Stimulated activated CD4-positive, alpha-beta T cell treated with anti-CD3 and anti-CD28 coated beads, Interleukin-1b, Interleukin-23, amount 100 ng/mL, for 1 hour (primary cell): ENCODE measurements at places on chromosomes 1 and 21.
A peak's percentile ranks its signal among the peaks of the same experiment; 100 is the strongest.

GRCh38 chr1:232627645-232628334 is 2.1 kb downstream of the SIPA1L2 start:
- DNase-seq: no peak

DNA sequence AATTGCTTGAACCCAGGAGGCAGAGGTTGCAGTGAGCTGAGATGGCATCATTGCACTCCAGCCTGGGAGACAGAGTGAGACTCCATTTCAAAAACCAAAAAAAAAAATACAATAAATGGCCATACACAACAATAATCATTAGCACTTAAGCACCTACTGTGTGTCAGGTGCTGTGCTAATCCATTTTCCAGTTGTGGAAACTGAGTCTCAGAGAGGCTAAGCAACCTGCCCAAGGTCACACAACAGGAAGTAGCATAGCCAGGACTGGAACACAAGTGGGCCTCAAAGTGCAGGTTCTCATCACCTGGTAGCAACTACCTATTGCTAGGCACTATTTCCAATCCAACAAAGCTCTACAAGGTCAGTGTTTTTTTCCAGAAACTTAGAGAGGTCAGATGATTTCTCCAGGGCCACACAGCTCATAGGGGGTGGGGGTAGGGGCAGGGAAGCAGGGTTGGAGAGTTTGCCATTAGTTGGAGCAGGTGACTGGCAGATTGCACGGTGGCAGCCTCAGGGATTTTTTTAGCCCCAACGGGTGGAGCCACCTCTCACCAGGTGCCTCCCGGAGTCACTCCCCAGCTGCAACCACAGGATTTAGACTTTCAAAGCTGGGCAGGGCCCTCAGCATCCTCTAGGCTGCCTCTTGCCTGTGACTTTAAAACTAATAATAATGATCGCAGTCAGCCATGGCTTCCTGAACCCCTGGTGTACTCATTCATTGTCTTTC is 52.5 kb upstream of the ID3 start:
- no peak for DNase-seq

DNA sequence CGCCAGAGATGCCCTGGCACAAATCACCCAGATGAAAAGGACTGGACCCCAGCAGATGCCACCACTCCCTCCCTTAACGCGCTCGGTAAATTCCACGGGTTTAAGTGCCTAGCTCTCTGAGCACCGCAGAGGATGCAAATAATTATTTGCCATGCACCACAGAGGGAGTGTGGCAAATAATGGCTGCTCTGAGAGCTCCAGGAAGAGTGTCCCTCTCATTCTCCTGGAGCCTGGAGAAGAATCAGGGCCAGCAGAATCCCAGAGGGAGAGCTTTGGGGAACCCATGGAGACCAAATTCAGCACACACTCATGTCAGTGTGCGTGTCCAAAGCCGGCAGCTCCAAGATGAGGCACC is 667 bp downstream of the HHIPL2 start:
- no peak for DNase-seq

DNA sequence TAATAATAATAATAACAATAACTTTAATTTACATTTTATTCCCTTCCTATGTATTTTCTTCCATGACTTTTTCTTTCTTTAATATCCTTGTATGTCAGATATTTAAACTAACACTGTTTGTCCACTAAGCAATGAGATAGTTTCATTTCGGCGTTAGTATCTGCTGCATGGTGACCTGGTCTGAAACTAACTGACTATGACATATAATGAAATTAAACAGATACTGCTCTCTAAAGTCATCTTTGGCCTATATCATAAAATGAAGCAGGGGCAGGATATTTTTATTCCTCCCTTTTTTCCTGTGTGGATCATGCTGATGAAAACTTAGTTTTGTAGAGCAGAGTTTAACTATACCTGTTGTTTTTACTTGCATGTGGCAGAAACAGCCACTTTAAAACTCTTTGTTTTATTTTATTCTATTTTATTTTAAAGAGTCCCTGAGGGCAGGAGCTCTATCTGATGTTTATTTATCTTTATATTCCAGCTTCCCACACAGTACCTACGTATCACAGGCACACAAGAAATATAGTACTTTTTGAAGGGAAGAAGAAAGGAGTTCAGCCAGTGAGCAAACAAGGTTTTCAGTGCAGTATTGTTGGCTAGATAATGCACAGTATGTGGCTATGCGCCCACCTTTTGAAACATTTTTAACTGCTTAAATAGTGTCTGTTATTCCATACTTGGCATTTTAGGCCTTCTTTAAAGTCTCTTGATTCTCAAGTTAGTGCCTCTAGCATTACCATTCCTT is 165.6 kb downstream of the PHTF1 start:
- DNase-seq: no peak

- no peak for DNase-seq
These were observed 7.7 kb upstream of the ECE1 start for GRCh38 chr1:21297975-21298374.

DNA sequence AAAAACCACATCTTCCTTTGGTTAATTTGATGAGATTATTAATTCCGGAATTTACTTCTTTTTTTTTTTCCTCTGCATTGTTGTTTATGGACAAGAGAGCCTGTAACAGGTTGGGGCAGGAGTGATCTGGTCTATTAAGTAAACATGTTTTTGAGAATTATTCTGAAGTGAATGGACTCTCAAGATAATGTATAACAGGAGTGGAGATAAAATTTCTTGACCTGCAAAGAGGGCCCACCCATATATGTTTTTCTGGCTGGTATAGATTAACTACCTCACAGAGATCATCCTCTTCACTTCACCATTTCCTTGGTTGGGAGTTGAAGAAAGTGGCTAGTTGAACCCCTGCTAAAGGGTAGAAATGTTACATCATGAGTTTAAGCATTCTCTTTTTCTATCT is 10.7 kb downstream of the DDI2 start:
- no peak for DNase-seq

DNA sequence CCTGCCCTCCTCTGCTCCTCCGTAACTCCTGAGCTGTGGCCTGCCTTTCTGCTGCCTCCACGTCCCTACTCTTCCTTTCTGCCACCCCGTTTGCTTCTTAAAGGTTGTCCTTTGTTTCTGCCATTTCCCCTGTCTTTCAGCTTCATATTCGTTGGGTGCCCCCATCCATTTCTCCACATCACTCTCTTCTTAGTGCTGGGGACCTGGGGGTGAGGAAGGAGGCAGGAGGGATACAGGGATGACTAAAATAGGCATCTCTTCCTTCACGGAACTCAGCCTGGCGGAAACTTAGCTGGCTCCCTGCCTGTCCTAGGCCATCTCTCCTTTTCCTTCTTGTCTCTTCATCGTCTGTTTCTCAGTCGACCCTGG is 67.0 kb upstream of the CD1D start:
- DNase-seq: no peak

DNA sequence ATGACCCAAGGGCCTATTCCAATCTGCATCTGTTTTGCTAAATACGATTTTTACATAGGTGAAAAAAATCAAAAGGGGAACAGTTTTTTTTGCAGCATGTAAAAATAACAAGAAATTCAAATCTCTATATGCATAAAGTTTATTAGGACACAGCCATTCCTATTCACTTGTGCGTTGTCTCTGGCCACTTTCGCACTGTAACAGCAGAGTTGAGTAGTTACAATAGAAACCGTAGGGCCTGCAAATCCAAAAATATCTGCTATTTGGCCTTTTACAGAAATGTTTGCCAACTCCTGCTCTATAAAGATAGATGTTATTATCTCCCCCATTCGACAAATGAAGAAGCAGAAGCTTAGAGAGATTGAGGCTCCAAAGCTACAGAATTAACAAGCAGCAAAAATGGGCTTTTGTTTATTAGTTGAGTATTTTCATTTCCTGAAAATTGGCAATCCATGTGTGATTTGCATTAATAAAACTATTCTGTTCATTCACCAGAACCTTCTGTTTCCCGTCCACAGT is 5.5 kb downstream of the DYNLT5 start:
- DNase-seq: no peak

DNA sequence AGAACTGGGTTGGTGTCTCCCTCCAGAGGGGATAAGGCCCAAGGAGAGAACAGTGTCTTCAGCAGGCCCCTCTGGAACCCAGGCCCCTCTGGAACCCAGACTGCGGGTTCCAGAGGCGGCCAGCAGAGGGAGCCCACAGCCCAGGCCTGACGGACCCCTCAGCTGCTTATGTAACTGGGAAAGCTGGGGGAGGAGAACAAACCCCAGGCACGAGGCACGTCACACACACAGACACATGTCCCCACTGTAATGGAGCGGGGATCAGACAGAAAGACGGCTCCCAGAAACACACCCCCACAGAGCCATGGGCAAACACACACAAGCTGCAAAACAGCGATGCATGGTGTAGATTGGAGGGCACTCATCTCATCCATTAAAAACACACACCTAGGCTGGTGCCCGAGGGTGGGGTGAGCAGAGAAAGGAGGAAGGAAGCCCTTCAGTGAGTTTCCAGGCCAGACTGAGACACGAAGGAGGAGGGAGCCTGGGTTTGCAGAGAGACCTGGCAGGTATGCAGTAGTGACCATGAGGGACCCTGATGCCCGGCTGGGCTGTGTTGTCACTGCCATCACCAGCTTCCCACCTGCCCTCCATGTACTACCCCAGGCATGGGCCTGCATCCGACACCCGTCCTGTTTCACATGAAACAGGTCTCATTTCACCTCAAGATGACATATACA is 2.8 kb upstream of the IGSF8 start:
- peak; percentile 44 for DNase-seq

DNA sequence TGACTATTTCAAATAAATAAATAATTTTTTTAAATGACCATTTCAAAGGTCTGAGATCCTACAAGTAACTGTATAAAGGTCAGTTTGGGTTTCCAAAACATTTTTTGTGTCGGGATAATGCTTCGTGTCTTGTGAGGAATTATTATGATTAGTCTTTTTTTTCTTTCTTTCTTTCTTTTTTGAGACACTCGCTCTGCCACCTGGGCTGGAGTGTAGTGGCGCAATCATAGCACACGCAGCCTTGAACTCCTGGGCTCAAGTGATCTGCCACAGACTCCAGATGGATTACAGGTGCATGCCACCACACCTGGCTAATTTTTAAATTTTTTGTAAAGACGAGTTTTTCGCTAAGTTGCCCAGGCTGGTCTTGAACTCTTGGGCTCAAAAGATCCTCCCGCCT is 1.9 kb upstream of the SDE2 start:
- no peak for DNase-seq

- DNase-seq: no peak
These were observed 2.6 kb upstream of the C1orf141 start for GRCh38 chr1:67137307-67137753.

DNA sequence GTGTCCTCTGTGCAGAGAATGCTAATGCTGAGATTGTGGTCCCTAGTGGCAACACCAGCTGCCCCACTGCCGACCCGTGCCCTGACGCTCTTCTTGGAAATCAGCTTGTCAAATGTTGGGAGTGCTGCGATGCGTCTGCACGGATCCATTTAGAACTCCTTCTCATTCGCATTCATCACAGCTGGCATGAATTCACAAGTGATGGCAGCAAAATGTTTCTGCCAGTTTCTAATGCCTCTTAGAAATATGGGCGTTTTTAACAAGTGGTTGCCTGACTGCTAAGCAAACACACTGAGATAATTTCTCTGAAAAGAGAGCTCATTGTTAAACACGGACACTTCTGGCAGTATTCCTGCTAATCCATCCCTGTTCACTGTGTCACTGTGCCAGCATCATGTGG is 131.9 kb upstream of the KCNJ6 start:
- no peak for DNase-seq

DNA sequence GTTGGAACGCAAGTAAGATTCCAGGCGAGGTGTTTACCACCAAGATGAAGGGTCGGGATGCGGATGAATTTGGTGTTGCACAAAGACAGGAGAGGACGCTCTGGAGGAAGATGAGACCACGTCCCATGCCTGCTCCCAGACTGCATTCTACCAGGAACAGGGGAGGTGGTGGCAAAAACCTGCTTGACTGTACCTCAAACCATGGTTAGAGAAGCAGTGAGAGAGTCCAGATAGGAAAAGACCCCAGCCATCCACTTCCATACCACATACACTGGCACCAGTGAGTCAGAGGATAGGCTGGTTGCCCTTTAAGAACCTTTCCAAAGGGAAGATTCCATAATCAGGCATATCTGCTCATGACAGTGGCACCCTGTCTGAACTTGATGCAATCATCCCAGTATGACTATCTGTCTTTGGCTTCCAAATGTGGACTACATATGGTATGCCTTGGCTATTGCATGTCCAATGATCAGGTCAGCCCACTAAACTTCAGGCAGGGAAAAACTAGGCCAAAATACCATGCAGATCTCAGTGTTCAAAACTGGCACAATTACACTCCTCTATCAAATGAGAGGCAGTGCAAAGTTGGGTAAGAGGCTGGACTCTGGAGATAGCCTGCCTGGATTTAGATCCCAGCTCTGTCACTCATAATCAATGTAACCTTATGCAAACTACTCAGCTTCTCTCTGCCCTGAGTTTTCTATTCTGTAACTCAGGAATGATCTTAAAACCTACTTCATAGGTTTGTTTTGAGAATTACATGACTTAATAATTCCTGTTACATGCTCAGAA is 20.6 kb downstream of the NPR1 start:
- no peak for DNase-seq

GRCh38 chr21:27372381-27372780 is 405.5 kb upstream of the ADAMTS5 start:
- DNase-seq: no peak

GRCh38 chr1:14294860-14295536 is 303.5 kb upstream of the KAZN start:
- no peak for DNase-seq

DNA sequence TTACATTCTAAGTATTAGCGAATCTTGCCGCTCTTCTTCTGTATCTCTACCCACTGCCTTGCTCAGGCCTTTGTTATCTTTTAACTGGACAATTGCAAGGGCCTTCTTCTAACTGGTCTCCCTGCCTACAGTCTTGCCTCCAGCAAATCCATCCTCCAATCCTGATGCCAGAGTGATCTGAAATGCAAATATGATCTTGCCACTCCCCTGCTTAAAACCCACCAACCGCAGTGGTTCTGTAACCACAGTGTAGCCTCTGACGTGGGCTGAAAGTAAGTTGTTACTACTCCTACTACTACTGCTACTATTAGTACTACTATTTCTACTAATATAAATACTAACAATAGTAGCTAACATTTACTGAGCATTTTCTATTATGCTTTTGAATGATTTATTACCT is 12.4 kb downstream of the MOV10 start:
- DNase-seq: no peak

GRCh38 chr1:208850442-208850841 is 606.3 kb upstream of the PLXNA2 start:
- DNase-seq: no peak

DNA sequence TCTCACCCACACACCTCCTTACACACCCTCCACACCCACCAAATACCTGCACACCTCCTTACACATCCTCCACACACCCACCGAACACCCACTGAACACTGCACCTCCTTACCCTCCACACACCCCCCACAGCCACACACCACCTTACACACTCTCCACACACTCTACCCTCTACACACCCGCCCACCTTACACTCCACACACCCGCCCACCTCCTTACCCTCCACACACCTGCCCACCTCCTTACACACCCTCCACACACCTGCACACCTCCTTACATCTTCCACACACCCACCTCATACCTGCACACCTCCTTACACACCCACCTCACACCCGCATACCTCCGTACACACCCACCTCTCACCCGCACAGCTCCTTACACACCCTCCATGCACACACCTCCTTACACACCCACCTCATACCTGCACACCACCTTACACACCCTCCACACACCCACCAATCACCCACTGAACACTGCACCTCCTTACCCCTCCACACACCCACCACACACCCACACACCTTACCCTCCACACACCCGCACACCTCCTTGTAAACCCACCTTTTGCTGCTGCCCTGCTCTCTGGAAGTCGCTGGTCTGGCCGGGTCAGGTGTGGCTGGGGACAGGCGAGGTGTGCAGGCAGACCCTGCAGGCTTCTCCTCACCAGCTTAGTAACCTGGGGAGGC is 38.5 kb downstream of the COQ8A start:
- DNase-seq: no peak

GRCh38 chr1:167548059-167548932 is 5.3 kb downstream of the CREG1 start:
- DNase-seq: no peak
